ENCODE measurements at places on chromosomes 6 and 20.

- DNase-seq, result no peak
Measured at GRCh38 chr6:44892579-44892978, 435.6 kb upstream of the RUNX2 start.

DNA sequence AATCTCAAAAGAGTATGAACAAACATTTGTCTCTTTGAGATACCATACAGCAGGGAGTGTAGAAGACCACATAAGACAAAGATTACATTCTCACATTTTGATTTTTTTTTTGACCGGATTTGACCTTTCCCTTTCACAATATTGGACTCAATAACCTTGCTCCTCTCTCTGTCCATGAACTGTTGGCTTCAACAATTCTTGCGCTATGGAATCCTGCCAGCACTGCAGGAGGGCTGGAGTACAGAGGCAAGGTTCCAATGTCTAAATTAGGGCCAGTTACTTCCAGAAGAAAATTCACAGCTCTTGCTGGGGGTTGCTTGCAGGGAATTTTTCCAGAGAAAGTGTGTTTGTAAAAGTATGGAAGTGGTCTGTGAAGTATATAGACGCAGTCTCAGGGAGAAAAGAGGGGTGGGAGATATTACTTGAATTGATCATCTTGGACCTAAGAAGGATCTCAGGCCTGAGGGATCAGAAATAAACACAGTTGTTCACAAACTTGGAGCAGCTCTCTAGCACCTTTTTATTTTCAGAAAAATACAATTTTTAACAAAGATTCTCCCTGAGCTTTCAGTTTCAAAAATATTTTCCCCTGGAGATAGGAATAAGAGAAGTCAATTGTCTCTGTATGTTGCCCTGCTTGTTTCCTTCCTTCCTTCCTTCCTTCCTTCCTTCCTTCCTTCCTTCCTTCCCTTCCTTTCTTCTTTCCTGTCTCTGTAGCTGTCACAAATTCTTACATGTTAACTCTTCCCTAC lies 765.9 kb downstream of the BCKDHB start:
- DNase-seq, result no peak

GRCh38 chr6:113630738-113631535 lies 226.2 kb upstream of the MARCKS start:
- DNase-seq, result peak; percentile 76

- peak; percentile 5 for DNase-seq
Measured at GRCh38 chr6:42142118-42142835, at the start of gene C6orf132. C6orf132 (minus strand) TSS chr6:42142620; CDS start chr6:42142444, 176 bp downstream.
